ENCODE measurements at places on chromosomes 3 and 15.

DNA sequence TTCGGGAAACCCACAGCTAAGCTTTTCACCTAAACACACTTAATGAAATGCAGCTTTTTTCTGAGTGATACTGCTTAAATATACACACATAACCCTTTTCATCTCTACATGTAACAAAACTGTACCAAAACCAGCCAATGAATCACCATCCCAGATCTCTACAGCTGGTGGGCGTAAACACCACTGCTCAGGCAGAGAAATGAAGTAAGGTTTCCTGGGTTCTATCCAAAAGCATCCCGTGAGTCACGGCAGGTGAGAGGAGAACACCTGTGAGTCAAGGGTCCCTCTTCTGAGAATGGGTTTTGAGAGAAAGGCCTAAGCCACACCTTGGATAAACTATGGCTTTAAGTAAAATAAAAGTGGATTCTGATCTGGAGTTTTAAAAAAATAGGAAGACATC, 2.6 kb downstream of the CLDN1 start:
- no peak for DNase-seq

DNA sequence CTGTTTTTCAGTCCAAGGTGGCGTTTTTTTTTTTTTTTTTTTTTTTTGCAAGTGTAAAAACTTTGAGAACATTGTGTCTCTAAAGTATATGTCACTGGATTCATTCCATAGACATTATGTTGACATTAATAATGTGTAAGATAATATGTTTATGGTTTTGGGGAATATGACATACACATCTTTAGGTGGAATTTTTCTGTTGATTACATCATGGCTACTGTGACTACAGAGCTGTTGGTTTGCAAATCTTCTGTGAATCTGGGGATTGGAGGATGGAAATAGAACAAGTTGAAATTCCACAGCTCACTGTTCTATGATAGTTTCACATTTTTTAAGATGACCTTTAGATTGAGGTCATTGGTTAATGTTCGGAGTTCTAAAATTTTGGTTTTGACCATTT, 24.4 kb upstream of the PLSCR2 start:
- no peak for DNase-seq

- no peak for DNase-seq
Measured at GRCh38 chr15:49860101-49860500, 239.3 kb downstream of the DTWD1 start.

- DNase-seq = no peak
Measured at GRCh38 chr15:48657950-48658591, 12.6 kb upstream of the FBN1 start.

GRCh38 chr3:122353893-122354401, 28.9 kb downstream of the CSTA start:
- DNase-seq = no peak

GRCh38 chr15:31062911-31063310, 38.6 kb downstream of the TRPM1 start:
- DNase-seq = no peak
